Germinal center (tissue), 1 donor: ENCODE measurements at places on chromosomes 3 and 15.

DNA sequence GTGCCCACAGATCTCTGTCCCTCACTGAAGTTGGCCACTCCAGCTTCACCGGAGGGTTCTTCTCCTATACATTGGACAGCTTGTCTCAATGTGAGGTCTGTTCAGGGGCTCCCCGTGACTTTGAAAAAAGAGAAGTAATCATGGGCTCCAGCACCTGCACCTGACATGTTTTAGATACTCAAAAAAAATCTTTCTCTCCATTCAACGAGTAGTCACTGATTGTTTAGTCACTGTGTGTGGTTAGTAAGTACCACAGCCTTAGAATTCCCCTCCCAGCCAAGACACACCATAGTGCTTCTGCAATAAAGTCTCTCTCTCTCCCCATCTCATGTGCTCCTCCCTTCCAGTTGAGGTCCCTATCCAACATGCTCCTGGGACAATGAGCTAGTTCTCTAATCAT, 18.6 kb downstream of the CCR9 start:
- DNase-seq = no peak

DNA sequence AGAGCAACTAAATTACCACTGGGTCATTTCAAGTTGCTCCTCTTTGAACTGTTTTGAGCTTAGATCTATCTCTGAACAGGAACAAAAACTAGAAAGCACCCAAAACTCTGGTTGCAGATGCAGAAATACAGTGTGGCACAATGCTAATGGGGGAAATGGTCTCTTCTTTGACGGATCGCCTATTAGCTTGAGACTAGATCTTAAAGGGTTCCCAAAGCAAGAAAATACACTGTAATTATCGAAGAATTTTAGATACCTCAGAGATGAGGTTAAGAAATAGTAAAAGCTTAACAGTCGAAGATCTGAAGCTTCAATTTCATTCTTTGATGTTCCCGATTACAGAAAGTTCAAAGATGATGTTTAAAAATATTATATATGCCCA, 818 bp downstream of the PPP1R2 start:
- DNase-seq = peak; percentile 55

DNA sequence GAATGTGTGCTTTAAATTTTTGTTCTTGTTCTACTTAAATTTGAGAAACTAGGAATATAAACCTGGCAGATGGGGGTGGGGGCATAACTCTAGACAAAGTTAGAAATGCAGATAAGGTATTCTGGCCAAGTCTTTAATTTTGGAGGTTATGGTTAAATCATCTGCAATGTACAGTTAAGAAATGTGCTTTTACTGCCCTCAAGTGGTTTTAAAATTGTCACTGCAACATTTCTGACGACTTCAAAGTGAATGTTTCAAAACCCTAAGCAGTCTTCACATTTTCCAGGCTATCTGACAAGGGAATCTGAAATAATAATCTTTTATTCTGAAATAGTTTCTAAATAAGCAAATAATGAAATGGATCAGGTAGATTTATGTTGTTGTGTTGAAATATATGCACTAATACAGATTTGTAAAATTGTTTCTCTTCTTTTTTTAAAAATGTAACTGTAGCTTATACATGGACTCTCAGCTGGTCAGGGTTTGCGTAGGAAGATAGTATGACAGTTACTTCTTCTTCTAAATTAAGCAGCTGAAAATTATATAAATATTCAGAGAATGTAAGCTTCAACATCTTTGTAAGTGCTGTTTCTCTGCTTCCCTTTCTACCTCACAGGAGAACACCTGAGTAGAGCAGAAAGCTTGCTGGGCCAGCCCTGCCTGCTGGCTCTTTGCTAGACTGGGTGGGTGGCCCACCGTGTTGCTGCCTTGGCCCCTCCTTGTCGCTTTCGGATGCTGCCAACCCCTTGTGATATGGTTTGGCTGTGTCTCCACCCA, 45.0 kb downstream of the SUCNR1 start:
- DNase-seq = peak; percentile 7

DNA sequence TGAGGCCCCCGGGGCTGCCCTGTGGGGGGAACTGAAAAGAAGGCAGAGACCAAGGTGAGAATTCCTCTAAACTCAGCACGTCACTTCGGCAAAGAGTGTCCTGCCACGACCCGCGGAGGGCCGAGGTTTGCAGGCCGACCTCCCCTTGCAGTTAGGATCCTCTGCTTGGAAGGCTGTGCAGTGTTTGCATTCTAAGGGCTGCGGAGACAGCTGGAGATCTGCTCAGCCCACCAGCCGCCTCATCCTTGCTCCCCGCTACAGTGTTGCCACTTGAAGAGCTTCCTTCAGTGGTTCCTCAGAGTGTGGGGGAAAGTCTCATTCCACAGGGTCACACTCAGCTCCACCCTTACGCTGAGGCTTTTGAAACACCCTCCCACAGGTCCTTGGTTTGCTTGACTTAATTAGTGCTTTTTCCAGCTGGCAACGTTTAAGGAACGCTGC, 10.8 kb downstream of the SLC51A start:
- no peak for DNase-seq

DNA sequence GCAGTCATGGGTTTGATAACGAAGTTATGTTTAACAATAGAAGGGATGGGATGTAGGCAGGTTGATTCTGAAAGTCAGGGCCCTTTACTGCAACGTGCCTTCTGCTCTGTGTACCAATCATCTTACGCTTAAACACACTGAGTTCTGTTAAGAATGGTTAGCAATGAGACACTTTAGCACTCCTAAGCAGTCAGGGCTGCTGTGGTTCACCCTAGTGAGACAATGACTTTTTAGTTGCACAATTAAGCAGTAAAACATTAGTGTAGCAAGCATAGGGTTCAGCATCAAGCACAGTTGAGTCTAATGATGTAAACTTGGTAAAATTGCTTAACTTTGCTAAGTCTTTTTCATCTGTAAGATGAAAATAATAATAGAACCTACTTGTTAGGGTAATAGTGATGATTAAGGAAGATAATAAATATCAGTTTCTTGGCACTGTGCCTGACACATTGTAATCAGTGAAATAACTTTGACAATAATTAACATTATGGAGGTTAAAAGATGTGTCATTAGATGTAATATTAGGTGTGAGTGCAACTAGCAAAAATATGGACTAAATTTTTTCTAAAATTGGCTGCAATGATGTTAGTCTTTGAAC, 484.2 kb upstream of the THBS1 start:
- no peak for DNase-seq

DNA sequence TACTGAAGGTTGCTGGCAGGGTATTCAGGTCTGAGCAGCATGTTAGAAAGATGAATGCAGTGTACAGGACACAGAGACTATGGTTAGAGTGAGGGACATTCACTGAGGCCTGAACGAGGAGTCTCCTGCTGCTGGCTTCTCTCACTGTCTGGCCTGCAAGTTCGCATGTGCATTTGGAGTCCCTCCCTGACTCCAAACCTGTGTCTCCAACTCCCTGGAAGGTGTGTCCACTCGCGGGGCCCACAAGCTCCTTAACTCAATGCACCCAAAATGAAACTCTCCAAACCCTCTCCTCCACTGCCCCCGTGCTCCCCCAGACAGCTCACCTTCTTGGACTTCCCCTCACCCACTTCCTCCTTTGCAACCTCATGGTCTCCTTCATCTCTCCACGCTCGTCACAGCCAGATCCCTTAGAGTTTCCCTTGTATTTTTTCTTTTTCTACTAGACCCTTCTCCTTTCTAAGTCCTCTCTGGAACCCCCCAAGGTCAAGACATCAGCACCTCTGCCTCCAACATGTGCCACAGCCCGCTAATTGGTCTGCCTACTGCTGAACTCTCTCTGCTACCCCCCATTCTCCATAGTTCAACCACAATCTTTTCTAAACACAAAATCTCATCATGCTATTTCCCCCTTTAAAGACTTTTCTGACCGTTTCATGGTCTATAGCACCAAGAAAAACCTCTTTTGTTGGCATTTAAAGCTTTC, 58.3 kb downstream of the HES1 start:
- DNase-seq = peak; percentile 23

DNA sequence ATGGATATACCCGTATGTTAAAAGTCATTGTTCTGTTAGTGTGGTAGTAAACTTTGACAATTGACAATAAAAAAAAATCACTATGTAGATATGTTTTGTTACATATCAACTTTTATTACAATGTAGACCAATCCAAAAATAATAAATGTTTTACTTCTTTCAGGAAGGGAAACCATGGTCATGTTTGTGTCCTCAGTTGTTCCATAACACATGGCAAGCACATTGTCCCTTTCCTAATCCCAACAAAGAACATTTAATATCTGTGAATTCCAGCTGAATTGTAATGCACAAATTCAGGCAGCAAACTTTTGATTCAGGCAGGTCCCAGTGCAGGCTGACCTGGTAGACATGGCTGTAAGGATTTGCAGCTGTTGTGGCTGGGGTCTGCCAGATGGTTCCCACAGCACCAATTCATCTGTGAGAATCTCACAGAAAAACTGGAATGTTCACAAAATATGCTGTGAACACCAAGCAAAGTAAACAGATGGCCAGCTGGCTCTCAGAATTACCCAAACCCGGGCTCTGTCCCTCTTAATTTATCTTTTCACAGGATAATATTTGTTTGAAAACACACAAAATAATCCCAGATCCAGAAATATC, 1.9 kb upstream of the SPG21 start:
- DNase-seq = no peak

DNA sequence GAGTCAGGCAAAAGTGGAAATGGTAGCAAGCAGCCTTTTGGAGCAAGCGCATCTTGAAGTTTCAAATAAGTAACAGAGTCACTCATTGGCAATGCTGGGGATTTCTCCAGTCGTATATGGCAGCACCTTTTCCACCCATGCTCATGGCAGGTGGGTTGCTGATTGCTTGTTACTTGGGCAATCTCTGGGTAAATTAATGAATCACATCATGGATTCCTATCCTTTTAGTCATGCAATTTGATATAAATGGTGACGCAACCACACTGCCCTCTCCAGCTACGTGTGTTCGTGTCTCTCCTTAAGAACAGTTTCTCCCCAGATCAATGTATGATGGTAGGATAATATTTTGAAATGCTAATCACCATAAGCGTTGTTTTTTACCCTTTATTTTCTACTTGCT, 339.9 kb upstream of the KCNH8 start:
- DNase-seq = no peak

GRCh38 chr15:62708470-62708869, 334.1 kb upstream of the TPM1 start:
- DNase-seq = no peak

DNA sequence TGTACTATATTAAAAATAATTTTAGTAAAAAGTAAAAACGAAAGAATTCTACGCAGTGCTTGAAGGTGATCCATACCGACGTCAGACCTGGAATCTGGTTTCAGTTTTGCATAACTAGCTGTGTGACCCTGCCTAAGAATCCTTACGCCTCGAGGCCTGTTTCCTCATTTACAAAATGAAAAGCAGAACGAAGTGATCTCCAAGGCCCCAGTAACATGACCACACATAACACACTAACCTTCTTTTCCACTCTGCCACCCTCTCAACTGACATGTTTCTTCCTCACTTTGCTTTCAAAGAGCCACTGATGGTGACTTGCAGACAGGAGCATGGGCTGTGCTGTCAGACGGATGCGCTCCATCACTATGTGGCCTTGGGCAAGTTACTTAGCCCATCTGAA, 4.8 kb downstream of the MESD start:
- DNase-seq = no peak

DNA sequence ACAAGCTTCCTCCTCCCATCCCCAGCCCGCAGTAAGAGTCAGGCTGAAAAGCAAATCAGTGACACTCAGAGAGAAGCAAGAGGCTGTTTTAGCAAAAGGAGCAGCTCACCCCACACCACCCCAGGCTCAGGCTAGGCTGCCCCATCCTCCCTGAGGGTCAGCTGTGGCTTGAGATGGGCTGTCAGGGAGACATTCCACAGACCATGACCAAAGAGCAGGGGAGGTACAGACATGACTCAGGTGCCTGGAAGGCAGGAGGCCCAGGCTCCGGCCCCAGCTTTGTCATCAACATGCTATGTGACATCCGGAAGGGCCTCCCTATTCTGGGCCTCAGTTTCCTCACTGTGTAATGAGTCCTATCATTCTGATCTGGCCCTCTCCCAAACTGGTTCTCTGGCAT, 24.7 kb downstream of the HCN4 start:
- DNase-seq = no peak

DNA sequence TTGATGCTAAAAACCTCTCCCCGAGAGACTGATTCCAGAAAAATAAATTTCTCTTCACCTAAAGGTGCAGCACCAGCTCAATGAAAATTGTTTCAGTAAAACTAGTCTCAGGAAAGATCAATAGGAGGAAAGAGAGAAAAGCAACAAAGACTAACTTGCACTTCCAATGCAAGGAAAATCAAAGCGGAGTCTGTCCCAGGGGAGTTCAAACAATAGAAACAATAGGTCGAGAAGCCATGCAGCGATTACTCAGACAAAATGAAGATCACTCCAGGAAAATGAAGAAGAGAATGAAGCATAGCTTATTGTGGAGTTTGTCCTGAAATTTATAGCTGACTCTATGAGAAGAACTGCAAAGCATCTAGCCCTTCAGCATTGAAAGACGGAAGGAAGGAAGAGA, 105.1 kb upstream of the FRMD4B start:
- DNase-seq = no peak

DNA sequence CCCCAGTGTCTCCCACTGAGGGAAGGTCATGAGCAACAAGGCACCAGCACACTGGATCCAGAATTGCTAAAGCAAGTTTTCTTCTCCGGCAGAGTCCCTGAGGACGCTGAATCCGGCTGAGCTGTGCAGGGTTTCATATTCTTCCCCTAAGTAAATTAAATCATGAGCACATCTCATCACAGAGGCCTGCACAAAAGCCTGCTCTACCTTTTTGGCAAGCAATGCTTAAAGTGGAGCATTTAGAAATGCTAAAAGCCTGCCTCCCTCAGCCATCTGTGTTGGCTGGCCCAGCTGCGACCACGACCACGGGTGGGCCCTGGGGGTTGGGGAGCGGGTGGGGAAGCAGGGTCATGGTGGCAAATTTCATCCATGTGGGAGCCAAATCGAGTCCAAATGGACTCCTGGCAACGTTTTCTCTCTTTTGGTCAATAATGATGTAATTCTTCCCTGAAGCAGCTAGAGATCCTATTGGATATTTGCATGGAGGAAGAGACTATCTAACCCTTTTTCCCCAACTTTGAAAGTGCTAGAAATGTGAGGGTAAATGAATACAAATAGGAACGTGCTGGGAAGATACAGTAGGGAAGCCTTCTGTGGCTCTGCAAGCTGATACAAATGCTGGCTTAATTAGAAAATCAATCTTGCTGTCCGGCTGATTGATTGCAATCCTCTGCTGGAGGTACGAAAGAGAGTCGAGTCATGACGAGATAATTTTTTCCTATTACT, 532.8 kb upstream of the TBL1XR1 start:
- no peak for DNase-seq

DNA sequence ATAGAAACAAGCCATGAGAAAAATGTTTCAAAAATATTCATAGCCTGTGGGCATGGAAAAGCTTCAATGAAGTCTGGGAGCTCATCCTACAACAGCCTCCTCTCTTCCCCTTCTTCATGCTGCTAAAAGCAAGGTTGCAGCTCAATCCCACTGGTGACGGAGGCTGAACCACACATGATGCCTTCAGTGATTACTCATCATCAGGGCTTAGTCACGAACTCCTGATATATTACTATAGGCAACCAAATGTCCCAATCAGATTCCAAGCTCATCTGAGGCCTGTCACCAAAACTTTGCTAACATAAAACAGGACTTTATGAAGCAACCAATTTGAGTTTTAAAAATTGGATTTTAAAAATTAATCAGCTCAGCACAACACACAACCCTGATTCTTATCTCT, 24.0 kb upstream of the SLC24A5 start:
- no peak for DNase-seq
